A549 treated with Hydrocortisone at 1 μM for 4 hours (cell line): ENCODE measurements at places on chromosomes 3 and 15. TPM values are rescaled to one million over a fixed set of nuclear protein-coding genes. Genes with fewer than 3 reads are reported as not detected.

Gene SUCNR1
- 0.06 to 0.12 TPM (median 0.09 TPM) in 5 replicates for total RNA-seq

Gene CFAP20DC
- 2.1 to 2.7 TPM (median 2.2 TPM) in 5 replicates for total RNA-seq

Gene PPP4R2
- 35.2 to 44.2 TPM (median 42.4 TPM) in 5 replicates for total RNA-seq

Gene POPDC2
- 0.10 to 0.82 TPM (median 0.36 TPM) in 5 replicates for total RNA-seq

Gene ERICH6
- total RNA-seq, result 0.07 TPM in 1 of 5 replicates, not detected in the others

Gene ZNF639
- total RNA-seq, result 20.6 to 22.8 TPM (median 21.8 TPM) in 5 replicates
